ENCODE measurements at places on chromosomes 5 and 9.
A peak's percentile ranks its signal among the peaks of the same experiment; 100 is the strongest.

GRCh38 chr5:83036991-83037575 lies 40.1 kb downstream of the TMEM167A start:
- no peak for DNase-seq

DNA sequence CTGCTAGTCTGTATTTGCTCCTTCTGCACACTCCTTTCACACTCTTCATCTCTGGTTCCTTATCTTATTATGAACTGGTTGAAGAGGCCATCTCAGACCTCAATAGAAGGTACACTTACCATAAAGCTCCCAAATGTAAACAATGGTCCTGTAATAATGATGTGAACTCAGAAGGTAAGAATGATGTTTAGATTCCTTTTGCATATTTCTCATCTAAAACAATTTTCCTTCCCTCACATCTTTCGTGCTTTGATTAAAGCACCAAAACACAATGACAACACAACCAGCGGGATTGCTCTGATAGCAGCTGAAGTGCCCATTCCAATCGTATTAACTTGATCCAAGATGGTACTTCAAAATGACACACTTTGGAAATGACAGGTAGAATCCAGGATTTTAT lies 34.3 kb downstream of the NFIB start:
- DNase-seq: no peak

DNA sequence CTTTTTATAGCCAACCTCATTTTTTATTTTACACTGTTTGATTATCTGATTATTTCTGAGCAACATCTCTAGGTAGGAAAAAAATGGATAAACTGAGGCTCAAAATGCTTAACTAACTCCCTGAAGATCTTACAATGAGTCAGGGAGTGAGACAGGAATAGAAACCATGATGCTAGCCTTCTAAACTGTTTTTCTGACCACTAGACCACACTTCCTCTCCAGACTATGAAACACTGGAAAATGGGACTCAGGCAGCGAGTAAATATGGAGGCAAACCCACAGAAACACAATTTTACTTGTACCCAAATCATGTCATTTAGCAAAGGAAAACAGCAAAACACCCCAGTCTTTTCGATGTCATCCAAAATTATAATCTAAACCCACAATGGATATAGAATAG lies 129.9 kb upstream of the ANKH start:
- no peak for DNase-seq

DNA sequence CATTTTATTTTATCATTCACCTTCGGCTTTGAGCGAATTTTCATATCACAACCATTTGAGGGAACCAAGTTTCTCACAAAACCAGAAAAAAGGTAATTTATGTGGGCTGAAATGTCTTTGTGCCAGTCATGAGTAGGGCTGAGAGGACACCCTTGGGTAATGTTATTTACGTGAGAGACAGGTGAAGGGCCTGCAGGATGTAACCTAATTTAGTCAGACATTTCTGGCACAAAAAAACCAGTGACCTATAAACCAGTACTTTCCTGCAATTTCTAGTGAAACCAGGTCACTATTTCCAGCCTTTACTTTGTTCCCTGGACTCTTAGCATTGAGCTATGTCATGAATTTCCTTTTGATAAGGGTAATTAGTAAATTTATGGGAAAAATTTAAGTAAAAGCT lies 17.2 kb upstream of the CCDC112 start:
- DNase-seq: no peak

GRCh38 chr9:80447876-80448275 lies 876.1 kb downstream of the TLE4 start:
- DNase-seq: no peak

DNA sequence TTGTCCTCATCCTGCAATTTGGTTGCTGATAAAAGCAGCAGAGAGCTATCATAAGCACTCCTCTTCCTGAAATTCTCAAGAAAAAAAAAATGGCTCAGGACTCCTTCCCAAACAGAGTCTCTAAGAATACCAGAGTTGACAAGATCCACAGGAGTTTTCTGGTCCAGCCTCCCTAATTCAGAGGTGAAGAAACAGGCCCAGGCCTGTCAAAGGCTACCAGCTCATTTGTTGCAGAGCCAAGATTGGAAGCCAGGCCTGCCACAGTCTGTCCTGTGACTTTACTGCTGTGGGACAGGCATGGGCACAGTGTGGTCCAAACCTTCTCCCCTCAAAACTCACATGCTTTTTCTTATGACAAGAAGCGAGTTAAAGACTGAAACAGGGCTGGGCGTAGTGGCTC lies 41.5 kb downstream of the NIPSNAP3B start:
- no peak for DNase-seq

- no peak for DNase-seq
Measured at GRCh38 chr5:120258123-120258522, 206.0 kb upstream of the PRR16 start.

GRCh38 chr5:179821298-179822058 lies 773 bp downstream of the SQSTM1 start:
- DNase-seq: peak; percentile 8

- no peak for DNase-seq
Measured at GRCh38 chr9:114169029-114169951, 14.0 kb downstream of the COL27A1 start.

DNA sequence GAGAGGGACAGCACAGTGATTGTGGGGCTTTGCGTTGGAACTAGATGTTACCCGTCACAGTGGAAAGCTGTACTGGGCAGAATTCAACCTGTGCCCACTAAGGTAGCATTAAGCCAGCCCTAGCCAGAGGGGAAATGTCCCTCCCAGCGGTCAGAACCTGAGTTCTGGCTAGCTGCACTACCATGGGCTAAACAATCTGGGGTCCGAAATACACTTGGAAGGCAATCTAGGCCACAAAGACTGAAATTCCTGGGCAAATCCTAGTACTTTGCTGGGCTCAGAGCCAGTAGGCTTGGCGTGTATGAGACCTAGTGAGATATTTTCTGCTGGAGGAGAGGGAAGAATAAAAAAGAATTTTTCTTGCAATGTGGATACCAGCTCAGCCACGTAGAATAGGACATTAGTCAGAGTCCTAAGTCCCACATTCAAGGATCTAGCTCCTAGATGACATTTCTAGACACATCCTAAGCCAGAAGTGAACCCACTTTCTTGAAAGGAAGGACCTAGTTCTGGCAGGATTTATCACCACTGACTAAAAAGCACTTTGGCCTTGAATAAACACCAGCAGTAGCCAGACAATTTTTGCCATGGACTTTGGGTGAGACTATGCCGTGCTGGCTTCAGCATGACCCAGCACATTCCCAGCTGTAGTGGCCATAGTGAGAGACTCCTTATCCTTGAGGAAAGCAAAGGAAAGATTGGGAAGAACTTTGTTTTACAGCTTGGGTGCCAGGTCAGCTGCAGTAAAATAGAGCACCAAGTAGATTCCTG lies 618.0 kb downstream of the BRINP1 start:
- DNase-seq: no peak

GRCh38 chr9:137014776-137015539 lies 13.1 kb downstream of the ABCA2 start:
- no peak for DNase-seq

DNA sequence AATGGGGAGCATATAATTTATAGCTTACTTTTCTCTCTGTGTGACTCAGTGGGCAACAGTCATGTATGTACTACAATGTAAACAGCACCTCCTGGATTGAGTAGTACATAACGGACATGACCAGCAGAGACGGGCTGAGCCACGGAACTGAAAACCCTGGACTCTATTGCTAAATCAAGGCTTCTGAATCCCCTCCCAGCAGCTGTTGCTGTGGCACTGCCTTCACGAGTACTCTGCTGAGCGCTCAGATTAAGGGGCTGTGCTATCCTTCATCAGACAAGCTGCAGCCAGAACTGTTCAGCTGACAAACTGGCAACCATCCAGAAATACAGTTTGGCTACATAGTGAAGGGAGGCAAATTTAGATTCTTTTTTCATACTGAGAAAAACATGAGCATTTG lies 131.3 kb upstream of the CCDC180 start:
- DNase-seq: no peak

- DNase-seq: no peak
Measured at GRCh38 chr5:119551819-119552218, 77.5 kb upstream of the FAM170A start.

DNA sequence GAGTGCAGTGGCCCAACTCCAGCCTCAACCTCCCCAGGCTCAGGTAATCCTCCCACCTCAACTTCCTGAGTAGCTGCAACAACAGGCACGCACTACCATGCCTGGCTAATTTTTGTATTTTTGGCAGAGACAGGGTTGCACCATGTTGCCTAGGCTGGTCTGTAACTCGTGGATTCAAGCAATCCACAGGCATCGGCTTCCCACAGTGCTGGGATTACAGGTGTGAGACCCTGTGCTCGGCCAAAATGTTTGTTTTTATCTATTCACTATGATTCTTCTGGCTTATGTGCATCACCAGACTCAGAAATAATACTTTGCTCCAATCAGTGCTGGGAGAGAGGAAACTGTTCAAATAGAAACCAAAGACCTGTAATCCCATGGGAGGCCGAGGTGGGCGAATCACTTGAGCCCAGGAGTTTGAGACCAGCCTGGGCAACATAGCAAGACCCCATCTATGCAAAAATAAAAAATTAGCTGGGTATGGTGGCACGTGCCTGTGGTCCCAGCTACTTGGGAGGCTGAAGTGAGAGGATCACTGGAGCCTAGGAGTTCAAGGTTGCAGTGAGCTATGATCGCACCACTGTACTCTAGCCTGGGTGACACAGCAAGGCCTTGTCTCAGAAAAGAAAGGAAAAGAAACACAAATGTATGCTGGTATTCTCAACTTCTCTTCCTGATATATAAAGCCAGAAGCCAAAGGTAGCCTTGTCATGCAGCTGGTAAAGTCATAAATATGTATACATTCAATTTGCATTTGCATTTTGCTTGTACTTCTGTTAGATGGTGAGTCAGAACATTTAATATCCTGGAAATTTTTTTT lies 4.5 kb downstream of the PIP5K1B start:
- DNase-seq: no peak

GRCh38 chr5:167248257-167248656 lies 1043.2 kb upstream of the WWC1 start:
- DNase-seq: no peak

GRCh38 chr9:133826289-133827085 lies 88.3 kb upstream of the SARDH start:
- no peak for DNase-seq

GRCh38 chr9:120137186-120137840 lies 442.7 kb downstream of the CDK5RAP2 start:
- no peak for DNase-seq

DNA sequence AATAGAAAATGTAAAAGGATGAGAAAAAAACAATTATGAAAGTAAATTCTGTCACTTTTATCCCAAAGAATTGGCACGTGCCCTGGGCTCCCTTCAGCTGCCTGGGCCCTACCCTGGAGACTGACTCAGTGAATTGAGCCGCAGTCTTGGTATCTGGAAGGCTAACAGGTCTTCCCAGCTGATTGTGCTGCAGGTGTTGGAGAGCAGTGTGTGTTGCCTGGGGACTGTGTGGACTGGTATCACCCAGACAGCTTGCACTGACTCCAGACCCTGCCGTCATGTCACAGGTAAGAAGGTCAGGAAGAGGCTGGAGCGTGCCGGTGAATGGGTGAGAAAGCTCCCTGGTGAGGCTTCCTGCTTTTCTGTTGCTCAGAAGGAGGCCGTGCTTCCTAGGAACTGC lies 83.3 kb downstream of the AOPEP start:
- no peak for DNase-seq

DNA sequence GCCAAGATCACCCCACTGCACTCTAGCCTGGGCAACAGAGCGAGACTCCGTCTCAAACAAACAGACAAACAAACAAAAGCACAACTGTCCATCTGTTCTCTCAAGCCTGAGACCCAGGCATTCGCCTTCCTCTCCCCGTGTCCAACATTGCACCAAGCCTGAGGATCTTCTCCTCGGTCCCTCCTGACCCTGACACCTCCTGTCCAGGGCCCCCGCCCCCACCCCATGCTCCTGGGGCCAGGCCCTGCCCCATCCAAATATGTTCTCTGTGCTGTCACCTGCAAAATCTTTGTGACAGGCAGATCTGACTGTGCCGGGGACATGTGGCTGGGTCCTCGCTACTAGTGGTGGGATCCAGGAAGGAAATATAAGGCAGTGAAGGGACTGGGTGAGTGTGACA lies 33.4 kb upstream of the UNC5A start:
- DNase-seq: no peak

DNA sequence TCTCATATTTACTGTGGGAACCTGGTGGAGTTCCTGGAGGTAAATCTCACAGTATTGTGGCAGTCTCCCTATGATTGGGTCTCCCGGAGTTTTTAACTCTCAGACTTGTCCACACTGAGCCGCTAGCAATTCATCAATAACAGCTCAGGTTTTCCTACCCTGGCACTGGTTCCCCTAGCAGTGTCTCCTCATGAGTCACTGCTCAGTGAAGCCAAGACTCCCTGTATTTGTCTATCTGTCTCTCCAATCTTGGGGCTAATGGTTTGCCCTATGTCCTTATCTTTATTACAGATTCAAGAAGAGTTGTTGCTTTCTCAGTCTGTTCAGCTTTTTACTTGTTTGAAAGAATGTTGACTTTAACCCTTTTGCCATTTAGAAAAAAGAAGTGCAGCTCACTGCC lies 176.7 kb upstream of the FGF10 start:
- DNase-seq: no peak

- no peak for DNase-seq
Measured at GRCh38 chr9:1536522-1537170, 478.5 kb upstream of the SMARCA2 start.

DNA sequence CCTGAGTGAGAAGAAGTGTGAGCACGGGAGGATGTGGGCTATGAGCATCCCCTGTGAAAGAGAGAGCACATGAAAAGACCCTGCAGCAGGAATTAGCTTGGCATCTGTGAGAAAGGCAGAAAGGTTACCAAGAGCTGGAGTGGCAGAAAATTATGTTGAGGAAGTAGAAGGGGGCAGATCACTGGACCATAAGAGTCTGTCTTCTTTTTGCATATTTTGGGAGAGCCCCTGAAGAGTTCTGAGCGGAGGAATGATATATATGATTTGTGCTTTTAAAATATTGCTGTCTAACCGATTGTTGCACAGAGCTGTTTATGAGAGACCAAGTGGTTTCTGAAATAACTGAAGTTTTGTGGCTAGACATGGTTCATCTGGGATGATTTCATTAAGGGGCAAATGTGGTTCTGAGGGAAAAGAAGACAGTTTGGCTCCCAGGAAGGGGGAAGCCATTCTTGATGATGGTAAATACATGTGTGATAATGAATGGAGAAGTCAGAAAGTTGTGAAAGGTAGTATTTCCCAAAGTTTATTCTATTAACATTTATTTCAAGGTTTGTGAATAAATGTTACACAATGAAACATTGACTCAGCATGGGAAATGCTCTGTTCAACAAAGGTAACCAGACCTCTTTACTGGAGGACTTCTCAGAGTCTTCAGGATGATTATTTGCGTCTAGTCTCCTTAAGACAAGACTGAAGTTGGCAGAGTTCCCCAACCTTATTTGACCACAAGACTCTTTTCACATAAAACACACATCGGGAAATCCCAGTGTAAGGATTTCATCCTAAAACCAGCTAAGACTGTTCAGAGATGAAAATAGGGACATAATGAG lies 31.5 kb upstream of the ADRB2 start:
- no peak for DNase-seq

GRCh38 chr9:127898433-127899127 lies 823 bp downstream of the ST6GALNAC6 start:
- no peak for DNase-seq

- no peak for DNase-seq
Measured at GRCh38 chr9:115694014-115694413, 459.6 kb upstream of the PAPPA start.
